ENCODE measurements at places on chromosomes 5 and 9.

DNA sequence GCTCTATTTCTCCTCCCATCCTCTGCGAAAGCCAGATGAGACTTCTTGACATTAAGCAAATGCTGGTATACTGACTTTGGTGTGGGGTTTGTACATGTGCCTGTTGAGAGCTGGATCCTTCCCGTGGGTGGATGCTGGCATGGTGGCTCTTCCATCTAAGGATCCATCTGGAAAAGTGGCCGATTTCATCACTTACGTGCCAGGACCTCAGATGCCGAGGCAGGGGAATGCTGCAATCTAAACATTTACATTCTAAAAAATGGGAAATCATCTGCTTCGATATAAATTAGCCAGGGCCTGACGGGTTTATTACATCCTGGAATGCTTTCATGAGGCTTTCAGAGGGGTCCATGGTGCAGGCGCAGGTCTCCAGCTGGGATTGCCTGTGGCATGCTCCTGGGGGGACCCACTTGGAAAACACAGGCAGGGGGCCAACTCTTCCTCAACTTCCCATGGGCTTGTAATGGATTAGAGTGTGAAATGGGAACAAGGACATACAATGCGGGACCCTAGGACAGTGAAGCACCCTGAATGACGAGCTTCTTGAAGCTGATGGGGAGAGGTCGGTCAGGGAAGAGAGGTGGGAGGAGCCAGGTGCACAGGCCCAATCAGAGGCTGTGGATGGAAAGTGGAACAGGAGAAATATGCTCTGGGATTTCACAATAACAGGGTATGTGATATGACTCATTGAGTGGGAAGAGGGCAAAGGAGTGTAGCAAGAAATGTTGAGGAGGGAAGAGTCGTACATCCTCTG is 105.5 kb upstream of the PITX1 start:
- DNase-seq, result peak; percentile 47

- DNase-seq, result no peak
Observed at GRCh38 chr9:106864373-106865143, 1.6 kb downstream of the ZNF462 start.

DNA sequence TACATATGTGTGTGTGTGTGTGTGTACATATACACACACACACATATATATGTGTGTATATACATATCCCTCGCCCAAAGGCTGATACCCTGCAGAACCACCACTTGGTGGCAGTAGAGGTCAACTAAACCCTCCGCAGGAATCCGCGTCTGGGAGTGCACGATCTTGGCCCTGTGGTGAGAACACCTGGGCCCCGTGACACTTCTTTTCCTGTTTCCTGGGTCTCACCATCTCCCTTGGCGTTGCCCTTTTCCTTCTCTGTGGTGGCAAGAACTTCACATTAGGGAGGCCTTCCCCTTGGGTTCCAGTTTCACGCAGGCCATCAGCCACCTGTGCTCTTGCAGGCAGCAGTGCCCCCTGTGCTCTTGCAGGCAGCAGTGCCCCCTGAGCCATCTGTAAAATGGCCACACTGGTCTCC is 8.2 kb downstream of the IL9 start:
- peak; percentile 27 for DNase-seq

GRCh38 chr5:154198611-154199230 is 8.2 kb downstream of the GALNT10 start:
- DNase-seq, result no peak

GRCh38 chr5:6365977-6366590 is 12.3 kb downstream of the MED10 start:
- no peak for DNase-seq

DNA sequence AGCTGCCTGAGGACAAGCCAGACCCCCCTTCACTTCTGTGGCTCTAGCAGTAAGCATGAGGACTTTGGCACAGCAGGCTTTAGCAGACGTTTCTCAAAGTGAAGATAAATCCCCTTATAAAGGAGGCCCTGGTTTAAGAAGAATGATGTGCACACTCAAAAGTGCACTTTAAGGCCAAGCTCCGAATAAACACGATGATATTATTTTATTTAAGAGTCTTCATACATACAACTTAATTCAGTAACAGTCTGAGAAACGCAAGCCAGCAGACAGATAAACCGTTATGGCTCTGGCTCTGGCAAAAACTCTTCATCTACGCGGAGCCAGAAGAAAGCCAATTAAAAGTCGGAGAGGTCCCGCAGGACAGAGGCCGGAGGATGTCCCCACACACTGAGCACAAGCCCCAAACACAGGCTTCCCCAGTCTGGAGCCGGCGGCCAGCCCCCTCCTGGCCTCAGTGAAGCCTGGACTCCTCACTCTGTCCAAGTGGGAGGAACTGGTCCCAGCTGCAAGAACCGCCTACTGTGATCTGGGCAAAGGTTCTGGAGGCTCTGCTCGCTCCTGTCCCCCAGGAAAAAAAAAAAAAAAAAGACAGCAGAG is 44.6 kb downstream of the ADAMTS2 start:
- DNase-seq, result no peak

DNA sequence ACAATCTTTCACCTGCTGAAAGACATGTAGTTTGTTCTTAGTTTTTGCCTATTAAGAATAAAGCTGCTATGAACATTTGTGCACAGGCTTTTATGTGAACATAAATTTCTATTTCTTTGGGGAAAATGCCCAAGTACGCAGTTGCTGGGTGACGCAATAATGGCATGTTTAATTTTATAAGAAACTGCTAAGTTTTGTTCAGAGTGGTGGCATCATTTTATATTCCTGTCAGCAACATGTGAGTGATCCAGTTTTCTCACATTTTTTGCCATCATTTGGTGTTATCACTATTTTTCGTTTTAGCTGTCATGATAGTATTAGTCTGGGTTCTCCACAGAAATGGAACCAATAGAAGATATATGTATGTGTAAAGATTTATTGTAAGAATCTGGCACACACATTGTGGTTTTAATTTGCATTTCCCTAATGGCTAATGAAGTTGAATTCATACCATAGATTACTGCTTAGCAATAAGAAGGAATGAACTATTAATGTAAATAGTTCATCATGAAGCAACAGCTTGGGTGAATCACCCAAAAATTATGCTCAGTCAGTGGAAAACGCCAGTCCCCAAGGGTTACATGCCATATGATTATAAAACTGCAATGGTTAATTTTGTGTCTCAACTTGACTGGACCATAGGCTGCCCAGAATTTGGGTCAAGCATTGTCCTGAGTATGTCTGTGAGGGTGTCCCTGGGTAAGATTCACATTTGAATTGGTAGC is 358.6 kb downstream of the MSX2 start:
- DNase-seq, result no peak

- no peak for DNase-seq
Observed at GRCh38 chr9:21969951-21970799, 24.0 kb downstream of the CDKN2A start.

- no peak for DNase-seq
Observed at GRCh38 chr9:99866398-99866797, 40.1 kb upstream of the STX17 start.

GRCh38 chr5:94407023-94407422 is 211.4 kb downstream of the KIAA0825 start:
- DNase-seq, result peak; percentile 8

GRCh38 chr9:98132806-98133631 is 14.0 kb upstream of the TRIM14 start:
- no peak for DNase-seq

DNA sequence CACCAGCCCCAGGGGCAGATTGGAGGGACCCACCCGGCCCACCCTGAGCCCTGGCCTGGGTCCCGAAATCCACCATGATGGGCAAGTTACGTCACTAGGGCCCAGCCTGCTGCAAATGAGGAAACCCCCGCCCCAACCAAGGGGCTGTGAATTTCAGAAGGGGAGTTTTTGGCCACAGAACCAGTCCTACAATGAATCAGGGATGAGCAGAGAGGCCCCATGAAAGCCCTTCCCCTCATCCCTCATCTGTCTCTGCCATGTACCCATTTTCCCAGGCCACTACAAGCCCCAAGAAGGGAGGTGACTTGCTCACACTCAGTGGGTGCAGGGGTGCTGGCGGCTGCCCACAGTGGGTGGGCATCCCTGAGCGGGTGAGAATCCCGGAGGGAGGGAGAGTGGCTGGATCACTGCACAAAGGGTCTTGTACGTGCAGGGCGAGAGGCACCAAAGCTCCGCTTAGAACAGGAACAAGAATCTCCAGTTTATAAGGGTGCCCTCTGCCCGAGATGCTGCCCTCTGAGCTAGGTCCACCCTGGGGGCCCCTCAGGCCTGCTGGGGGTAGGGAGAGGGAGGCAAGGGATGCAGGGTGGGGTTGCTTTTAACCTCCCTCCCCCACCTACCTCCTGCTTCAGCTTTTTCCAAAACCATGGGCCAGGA is 10.4 kb upstream of the TCF7 start:
- DNase-seq, result no peak

DNA sequence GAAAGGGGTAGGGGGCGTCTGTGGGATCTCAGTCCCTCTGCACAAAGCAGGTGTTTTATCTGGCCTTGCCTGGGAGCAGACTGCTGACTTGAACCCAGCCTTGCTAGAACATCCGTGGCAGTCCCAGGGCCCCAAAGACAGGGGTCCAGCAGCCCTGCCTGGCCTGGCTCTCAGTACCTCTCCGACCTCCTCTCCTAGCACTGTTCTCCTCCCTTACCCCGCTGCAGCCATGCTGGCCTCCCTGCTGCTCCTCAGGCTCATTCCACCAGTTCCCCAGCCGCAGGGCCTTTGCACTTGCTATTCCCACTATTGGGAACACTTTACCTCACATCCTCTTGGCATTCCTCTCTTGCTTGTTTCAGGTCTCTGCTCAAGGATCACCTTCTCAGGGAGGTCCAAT is 45.2 kb downstream of the DUSP1 start:
- no peak for DNase-seq

GRCh38 chr9:15276328-15276938 is 30.6 kb downstream of the TTC39B start:
- no peak for DNase-seq

GRCh38 chr9:110185806-110186205 is 22.2 kb downstream of the C9orf152 start:
- DNase-seq, result no peak

DNA sequence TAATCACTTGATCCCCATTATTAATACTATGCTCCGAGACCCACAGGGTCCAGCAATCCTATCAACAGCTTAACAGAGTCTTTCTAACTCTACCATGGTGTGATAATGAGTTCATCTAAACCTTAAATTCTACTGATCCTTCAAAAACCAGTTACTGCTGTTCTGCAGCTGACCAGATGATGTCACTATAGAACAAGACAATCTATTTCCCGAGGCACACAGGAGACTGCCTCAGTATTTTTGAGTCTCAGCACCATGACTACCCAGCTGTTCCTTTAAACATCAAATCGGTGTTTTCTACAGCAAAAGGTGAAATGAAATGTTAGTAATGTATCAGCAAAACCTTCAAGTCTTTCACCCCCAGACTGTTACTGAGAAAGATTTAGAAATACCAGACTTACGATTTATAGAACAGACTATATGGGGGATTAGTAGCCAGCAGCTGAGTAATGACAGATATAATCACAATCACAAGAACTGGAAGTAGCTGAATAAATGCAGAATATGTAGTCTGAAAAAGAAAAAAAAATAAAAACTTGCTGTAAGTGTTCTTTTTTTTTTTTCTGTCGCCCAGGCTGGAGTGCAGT is 16.9 kb downstream of the DNAJC18 start:
- DNase-seq, result no peak

GRCh38 chr5:34639852-34640626 is 16.1 kb upstream of the RAI14 start:
- peak; percentile 77 for DNase-seq

DNA sequence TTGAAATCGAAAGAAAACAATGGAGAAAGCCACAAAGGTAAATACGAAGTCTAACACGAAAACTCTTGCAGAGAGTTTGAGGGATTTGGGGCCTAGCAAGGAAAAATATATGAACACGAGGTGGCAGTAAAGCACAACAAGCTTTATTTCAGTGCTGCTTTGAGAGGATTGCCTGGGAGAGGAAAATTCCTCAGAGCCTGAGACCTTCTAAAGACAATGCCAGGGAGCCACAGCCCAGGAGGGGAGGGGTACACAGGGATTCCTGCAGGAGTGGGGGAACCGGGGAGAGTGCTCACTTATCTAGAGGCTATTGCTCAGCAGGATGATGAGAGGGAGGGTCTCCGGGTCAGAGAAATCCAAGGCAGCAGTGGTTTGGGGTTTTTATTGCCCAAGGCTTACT is 134.9 kb upstream of the ADCY2 start:
- DNase-seq, result no peak

GRCh38 chr9:106916466-106917235 is 53.7 kb downstream of the ZNF462 start:
- DNase-seq, result peak; percentile 79

DNA sequence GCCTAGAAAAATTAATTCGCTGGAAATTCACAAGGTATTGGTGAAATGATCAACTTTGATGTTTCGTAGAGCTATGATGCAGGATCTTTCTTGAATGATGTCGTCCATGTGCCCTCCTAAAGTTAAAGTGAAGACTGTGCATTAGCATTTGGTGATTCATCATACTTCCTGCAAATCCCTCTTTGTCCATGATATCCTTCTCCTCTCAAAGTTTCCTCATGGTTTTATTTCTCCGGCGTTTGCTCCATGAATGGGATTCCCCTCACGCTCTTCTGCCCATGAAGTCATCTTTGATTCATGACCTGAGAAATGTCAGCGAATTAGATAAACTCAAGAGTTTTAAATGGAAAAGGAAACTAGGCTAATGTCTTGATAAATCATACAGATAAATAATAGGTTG is 372.7 kb downstream of the PSAT1 start:
- no peak for DNase-seq

GRCh38 chr9:107325842-107326241 is 42.8 kb downstream of the RAD23B start:
- no peak for DNase-seq

Data from non-pigmented ciliary epithelial cell (primary cell).